ENCODE measurements at places on chromosomes 1 and 21.
A peak's percentile ranks its signal among the peaks of the same experiment; 100 is the strongest.

DNA sequence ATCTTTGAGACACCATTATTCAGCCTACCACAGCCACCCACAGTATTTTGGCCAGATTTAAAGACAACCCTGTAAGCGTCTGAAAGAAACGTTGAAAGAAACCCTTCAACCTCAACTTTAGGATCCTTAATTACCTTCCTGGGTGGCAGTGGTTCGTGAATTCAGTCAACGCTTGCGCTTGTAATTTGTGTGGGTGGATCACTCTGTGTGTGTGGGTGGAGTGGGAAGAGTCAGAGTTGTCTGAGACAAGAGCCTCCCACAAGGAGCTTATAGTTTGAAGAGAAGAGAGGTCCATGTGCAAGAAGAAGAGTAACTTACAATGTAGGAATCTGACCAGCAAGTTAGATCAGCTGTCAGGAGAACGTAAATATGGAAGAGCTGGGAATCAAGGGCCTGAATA lies 8.4 kb downstream of the COQ8A start:
- no peak for DNase-seq

- DNase-seq: peak; percentile 62
Observed at GRCh38 chr1:155255243-155256007, at the start of gene ENTREP3. Gene ENTREP3, minus strand, starts transcription at chr1:155255483. Its CDS starts 606 bp downstream, at chr1:155254877.

DNA sequence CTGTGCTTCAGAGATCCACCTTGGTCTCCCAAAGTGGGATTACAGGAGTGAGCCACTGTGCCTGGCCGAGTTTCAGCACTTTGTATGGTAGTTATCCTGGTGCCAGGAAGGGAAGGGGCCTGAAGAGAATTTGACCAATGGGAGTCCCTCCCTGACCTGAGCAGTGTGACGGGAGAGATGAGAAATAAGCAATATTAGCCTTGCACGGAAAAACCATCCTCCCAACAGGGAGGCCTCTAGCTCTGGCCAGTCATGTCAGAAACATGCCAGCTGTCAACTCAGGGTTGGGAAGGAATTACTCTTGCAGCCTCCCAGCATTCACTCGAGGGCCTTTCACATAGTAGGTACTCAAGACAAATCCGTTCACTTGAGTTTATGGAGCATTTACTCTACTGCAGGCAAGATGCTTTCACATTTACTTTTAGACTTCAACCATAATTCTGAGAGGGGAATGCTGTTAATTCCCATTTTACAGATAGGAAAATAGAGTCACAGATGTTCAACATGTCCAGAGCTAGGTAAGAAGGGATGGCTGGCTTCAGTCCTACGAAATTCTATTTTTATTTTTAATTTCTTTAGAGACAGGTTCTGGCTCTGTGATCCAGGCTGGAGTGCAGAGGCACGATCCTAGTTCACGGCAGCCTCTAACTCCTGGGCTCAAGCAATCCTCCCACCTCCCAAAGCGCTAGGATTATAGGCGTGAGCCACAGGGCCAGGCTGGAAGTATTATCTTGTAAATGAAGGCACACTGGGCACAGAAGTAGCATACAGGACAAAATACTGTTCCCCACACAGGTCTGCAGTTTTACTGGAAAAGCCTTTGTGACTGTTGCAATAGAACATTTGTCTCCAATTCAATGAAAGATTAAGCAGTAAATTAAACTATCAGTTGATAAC lies 3.2 kb upstream of the ATP13A2 start:
- DNase-seq: no peak

- no peak for DNase-seq
Observed at GRCh38 chr1:235068158-235069121, 60.2 kb downstream of the TOMM20 start.

DNA sequence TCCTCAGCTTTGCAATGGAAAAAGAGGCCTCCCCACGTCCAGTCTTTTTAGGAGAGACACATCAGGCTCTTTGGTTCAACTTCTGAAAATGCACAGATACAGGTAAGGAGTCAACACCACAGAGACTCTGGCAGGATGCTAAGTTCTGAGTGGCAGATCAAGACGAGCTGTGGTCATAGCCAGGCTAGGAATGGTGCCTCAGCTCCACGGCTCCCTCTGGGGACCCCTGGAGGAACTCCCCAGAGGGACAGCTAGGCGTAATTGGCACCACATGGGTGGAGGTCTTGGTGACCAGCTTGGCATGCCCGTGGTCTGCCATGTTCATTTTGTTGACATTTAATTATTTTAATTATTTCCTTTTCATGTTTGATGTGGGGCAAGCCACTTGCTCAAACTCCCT lies 206.1 kb downstream of the KAZN start:
- no peak for DNase-seq

All from effector memory CD4-positive, alpha-beta T cell (primary cell).